Cardiac septum (tissue), 1 donor: ENCODE measurements at places on chromosomes 3 and 15. TPM values are rescaled to one million over a fixed set of nuclear protein-coding genes. Genes with fewer than 3 reads are reported as not detected.

DNA sequence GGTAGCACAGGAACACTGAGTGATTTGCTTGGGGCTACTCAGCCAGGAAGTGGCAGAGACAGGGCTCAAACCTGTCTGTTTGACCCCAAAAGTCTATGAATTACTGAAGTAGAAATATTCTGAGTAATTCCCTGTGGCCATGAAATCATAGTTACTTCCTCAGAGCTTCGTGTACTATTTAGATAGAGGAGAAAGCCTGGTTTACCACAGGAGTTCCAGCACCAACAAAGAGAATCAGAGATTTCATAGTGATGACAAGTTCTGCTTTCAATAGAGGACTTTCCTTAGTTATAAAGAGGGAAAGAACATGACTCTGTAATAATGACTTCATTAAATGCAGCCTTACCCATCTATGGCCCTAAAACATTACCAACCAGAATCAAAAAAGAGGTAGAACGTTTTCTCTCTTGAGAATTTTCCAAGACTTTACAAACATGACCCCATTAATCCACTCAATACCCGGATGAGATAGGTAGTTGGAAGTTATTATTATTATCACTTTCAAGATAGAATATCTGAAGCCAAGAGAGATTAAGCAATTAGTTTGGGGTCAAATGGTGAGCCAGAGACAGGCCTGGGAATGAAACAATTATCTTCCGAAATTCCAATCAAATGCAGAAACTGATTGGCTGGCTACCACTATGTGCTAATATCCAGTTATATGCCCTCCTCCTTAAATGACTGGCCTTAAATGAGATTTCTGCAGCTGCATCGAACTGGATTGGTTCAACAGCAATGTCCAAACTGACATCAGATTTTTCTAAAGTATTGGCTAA is 13.6 kb upstream of the WNT5A start:
- DNase-seq = no peak

GRCh38 chr3:152335273-152335672 is 66.5 kb downstream of the MBNL1 start:
- DNase-seq = no peak

DNA sequence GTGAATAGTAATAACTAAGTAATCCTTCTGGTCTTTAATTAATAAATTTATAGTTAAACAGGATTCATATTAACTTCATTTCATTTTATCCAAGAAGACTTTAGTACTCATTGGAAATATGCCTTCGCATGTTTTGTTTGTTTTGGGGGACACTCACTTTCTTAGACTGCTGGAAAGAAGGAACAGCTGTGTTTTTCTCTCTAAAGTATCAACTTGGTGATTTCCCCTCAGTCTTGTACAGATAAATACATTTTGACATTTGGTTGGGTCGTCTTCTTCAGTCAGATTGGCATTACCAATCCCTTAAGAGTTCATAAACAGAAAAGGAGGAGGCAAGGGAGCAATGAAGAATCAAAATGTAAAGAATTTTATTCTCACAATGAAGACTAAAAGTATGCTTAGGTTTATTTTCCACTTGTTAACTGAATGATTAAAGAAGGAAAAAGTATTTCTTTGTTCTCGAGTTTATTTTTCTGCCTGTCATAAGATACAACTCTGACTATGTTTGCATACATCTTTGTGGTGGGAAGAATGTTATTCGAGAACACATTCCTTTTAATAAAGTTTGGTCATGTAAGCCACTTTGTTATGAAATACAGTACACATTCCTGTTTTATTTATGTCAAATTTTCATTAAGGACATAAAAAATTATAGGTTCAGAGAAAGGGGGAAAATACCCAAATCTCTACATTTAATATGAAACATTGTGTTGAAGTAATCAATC is 140.2 kb downstream of the GMNC start:
- no peak for DNase-seq

DNA sequence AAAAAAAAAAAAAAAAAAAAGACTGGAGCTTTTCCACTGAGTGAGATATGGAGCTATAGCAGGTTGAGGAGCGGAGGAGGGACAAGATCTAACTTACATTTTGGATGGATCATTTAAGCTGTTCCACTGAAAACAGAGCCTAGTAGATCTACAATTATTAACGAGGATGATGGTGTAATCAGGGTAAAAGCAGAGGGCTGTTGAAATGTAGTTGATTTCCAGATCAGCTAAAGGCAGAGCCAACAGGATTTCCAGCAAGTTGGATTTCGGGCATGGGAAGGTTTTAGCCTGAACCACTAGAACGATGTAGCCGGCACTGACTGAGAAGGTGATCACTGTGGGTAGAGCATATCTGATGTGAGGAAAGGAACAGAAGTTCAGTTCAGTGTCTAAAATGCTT is 360.7 kb downstream of the EPHB1 start:
- DNase-seq = no peak

GRCh38 chr3:171095063-171095462 is 68.5 kb upstream of the SLC2A2 start:
- DNase-seq = no peak

DNA sequence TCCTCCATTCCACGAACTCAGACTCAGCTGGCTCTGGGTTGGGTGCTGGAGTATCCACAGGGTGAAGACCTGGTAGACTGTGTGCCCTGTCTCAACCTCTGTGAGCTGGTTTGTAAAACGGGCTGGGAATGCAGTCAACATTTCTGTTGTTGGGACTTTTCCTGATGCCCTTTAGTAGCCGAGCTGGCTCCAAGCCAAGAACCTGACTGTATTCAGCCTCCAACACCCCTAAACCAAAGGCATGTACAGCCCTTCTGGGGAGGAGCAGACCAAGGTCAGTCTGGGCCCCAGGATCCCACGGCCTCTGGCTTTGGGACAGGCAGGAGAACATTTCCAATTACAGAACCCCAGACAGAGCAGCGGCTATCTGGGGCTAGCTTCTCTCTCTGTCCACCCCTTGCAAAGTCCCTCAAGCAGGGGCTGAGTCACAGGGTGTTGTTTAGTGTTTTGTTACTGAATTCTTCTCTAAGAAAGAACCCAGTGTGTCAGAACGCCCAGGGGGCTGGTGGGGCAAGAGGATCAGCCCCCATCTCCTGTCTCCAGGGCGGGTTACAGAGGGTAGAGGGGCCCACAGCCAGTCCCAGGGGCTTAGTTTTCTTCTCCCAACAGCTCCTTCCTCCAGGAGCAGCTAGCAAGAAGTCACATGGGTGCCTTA is 56.8 kb upstream of the SLC6A6 start:
- DNase-seq = no peak

IGSF11 gene
- total RNA-seq = 1.8 TPM

CACNA1D gene
- 0.46 TPM for total RNA-seq

WNT7A gene
- total RNA-seq = not detected

GREM1 gene
- 0.59 TPM for total RNA-seq

ACKR2 gene
- 1.5 TPM for total RNA-seq

GOLGA8G gene
- total RNA-seq = not detected
